Activated CD4-positive, CD25-positive, alpha-beta regulatory T cell (primary cell): ENCODE measurements at places on chromosomes 5 and 9.

GRCh38 chr5:55427157-55427556 lies 107.6 kb downstream of the PLPP1 start:
- DNase-seq = no peak

DNA sequence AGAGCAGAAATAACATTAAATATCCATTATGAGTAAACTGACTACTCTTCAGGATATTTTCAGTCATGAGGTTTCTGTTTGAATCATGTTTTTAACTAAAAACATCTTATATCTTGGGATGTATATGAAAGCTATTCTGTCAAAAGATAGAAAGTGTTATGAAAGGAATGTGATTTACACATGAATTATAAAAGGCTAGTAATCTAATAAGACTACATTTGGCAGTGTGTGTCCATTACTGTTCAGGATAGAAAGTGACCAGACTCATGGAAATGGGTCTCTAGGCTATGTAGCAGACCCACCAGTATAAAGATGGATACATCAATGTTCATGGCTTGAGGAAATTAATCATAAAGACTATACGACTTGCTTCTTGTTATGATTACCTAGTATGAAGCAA lies 1328.2 kb upstream of the NUDT12 start:
- DNase-seq = no peak

DNA sequence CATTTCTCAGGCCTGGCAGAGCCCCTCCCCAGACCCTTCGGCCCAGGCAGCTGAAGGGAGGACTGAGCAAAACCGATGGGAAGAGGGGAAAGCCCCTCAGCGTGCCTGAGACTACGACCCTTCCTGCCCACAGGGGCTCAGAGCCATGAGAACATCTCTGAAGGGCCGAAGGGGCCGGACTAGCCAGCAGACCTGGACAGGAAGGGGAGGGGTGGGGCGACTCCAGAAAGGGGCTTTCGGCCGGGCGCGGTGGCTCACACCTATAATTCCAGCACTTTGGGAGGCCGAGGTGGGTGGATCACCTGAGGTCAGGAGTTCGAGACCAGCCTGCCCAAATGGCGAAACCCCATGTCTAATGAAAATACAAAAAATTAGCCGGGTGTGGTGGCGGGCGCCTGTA lies 85.8 kb upstream of the PHYKPL start:
- DNase-seq = no peak

- no peak for DNase-seq
Observed at GRCh38 chr9:5453004-5453403, 2.7 kb downstream of the CD274 start.

DNA sequence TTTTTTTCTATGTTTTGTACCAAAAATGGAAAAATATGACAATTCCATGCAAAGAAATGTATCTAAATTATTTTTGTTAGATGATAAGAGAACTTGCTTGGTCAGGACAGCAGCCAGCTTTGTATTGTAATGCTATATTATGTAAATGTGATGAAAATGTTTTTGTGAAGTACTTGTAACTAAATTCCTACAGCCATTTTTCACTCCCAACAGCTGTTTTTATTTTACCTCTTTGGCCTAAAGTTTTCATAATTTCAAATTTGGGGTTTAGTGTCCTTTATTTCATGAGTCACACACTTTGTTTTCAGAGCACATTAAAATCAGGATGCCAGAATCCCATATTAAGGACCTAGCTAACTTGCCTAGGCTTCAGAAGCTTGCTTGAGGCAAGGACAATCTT lies 64.1 kb downstream of the WDR41 start:
- DNase-seq = no peak

GRCh38 chr9:125297917-125298316 lies 36.3 kb downstream of the GAPVD1 start:
- DNase-seq = no peak

DNA sequence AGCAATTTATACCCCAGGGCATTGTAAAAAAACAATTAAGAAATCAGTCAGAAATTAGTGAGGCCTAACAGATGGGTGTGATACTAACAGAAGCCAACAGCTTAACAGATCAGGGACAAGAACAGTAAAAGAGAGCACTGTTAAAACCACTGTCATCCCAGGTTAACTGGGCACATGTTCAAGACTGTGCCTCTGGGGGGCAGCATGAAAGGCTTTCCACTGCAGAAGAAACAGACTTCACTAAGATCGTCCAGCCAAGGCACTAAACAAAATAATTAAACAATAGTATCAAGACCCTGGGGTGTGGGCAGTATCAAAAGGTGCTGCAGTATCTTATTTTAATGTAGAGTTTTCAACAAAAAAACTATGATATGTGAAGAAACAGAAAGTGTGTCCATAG lies 43.5 kb downstream of the FBN2 start:
- DNase-seq = no peak

GRCh38 chr5:132965120-132965519 lies 1.7 kb upstream of the AFF4 start:
- no peak for DNase-seq

DNA sequence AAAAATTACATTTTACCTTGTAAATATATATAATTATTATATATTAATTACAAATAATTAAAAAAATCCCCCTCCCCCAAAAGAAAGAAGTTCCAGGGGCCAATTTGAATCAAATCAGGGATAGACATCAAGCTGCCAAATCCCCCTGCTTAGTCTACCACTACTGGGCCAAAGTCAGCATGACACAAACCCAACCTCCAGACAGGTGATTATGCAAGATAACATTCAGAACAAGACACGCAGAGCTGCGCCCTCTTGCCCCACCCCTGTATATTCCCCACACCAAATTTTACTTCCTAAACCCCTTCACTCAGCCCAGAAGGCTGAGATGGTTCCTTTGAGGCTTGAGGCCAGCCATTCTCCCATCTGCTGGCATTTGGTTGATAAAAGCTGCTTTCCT lies 2059.1 kb upstream of the CDH6 start:
- DNase-seq = no peak

DNA sequence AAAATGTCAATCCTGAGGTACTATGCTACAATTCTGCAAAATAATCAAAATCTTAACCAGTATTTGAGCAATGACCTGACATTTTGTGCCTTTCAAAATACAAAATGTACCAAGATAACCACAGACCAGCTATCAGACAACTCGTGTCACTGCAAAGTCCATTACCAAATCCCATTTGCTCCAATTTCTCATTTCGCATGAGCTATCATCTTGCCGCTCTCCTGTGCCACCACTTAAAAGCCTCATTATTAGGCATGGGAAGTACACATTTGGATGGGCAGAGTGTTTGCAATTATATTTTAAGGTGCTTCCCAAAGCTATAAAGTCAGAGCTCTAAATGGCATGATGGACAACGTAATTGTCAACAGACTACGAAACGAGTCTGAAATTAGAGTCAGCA lies 205.2 kb downstream of the AGTPBP1 start:
- no peak for DNase-seq

DNA sequence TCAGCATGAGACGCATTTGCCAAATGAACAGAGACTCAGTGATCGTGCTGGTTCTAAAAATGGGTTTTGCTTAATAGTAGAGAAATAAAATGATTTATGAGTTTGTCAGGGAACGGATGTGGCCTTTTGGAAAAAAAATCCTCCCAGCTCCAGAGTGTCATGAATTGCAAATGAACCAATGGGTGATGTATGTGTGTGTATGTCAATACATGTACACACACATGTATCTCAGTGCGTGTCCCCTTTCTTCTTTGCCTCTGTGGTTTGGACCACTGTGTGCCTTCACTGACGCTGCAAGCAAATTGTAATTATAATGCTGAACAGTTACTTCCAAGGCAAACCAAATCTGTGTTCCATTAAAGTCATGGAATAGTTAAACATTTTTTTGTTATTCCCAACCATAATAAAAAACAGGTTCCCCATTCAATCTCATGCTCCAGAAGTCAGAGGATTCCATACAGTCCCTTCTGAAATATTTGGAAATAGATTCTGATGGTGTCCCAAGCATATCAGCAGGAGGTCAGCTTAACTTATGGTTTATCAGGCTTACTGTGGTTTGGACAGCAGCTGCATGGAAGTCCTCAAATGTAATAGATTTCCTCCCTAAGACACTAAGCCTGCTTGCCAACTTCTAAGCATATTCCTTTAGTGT lies 630.5 kb downstream of the ACTL7B start:
- DNase-seq = no peak

- DNase-seq = no peak
Observed at GRCh38 chr5:137636830-137637714, 98.8 kb downstream of the KLHL3 start.
